Stimulated activated CD8-positive, alpha-beta memory T cell treated with anti-CD3 and anti-CD28 coated beads, Interleukin-4, amount 100 ng/mL, for 4 hours (primary cell): ENCODE measurements at places on chromosomes 12 and 14.

DNA sequence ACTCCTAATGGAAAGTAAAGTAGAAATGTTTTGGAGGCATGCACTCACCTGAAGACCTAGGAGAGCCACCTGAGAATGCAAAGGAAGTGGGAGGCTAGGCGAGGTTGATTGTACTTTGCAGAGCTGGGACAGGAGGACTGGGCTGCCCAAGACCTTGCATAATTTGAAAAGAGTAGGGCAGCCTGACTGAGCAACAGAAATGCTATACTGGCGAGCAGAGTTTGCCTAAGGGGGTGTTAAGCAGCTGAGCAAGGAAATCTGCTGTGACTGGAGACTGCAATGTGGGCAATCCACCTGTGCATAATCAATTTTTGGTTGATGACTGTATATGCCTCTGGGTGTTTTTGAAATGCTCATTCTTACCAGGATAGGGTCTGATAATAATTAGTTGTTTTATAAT, 834.1 kb downstream of the TRHDE start:
- DNase-seq = no peak

- DNase-seq = no peak
These were observed 210.4 kb downstream of the ITPR2 start for GRCh38 chr12:26622601-26623000.

- DNase-seq = no peak
These were observed 4.2 kb downstream of the DENND5B start for GRCh38 chr12:31586728-31587127.

DNA sequence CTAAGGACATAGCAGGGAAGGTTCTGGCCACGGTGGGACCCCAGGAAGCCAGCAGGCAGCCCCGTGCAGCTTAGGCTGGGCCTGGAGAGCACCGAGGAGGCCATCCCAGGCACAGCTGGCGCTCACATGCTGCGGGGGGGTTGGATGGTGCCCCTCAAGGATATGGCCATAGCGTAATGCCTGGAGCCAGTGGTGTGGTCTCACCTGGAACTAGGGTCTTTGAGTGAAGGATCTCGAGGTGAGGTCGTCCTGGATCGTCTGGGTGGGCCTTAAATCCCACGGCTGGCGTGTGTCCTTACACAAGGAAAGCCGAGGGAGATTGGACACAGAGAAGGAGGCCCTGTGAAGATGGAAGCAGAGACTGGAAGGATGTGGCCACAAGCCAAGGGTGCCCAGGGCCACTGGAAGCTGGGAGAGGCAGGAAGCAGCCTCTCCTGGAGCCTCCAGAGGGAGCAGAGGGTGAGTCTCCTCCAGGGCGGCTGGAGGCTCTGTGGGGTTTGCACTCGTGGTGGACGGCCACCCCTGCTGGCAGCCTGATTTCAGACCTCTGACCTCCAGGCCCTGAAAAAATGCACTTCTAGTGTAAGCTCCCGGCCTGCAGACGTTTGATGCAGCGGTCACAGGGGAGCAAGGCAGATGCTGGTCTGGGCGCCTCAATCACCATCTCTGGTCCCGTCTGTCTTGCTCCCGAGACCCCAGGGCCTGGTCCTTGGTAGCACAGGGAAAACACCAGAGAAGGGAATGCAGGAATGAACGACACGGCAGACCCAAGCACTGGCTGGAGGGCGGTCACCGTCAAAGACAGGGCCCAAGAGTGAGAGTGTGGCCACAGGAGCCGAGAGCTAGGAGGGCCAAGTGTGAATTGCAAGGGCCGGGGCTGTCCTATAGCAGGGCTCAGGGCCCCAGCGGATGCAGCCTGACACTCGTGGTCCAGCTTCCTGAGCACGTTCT, 218.6 kb downstream of the KIF26A start:
- DNase-seq = no peak

DNA sequence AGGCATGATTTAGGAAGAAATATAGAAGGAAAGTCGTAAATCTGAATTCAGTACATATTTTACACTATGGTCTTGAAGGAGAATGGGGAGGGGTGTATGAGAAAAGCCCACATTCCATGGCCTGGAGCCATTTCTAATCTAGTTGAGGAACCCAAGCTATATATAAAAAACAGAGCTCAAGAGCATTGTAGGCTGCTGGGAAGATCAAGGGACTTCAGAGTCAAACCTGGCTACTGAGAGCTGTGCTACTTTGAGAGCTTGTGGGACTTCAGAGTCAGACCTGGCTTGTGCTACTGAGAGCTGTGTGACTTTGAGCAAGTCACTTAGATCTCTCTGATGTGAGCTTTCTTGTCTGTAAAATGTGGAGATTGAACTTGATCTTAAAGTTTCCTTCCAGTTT, 58.7 kb downstream of the TBK1 start:
- no peak for DNase-seq

DNA sequence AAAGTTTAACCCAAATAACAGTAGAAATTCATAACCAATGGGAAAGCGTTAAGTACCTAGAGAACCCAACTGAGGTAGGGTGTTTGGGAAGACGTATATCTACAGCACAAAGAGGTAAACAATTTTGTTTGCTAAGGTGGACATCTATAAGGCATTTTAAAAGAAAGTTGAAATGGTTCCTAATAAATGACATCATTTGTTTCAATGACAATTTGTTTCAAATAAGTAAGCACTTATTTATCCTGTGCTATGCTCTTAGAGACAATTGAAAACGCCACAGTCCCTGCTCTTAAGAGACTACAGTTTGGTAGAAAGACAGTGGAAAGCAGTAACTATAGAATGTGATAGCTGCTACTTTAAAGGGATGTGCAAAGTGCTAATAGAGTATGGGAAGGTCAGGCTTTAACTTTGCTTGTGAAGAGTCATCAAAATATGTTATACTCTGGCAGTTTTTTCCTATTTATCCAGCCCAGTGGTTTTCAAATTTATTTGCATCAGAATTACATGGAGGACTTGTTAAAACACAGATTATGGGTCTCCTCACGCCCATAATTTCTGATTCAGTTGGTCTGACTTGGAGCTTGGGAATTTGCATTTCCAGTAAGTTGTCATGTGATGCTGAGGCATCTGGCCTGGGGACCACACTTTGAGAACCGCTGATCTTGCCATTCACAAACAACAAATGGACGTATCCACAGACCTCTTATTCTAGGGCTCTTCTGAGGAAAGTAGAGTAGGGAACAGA, 19.6 kb upstream of the SMCO2 start:
- DNase-seq = no peak
